Endothelial cell (in vitro differentiated cells): ENCODE measurements at places on chromosomes 1 and 21. TPM values are rescaled to one million over a fixed set of nuclear protein-coding genes. Genes with fewer than 3 reads are reported as not detected.

Gene SPRR2A
- total RNA-seq, result not detected

GRCh38 chr1:66769512-66770229, 17.4 kb downstream of the DYNLT5 start:
- no peak for DNase-seq
- H3K36me3 ChIP-seq, result peaks cover 11% of the 10 kb centered on the region
- H3K27ac ChIP-seq, result no peak overlapping the region

Gene KCNAB2
- total RNA-seq, result 4.1 TPM

Gene FAM131C
- total RNA-seq, result 0.56 TPM

DNA sequence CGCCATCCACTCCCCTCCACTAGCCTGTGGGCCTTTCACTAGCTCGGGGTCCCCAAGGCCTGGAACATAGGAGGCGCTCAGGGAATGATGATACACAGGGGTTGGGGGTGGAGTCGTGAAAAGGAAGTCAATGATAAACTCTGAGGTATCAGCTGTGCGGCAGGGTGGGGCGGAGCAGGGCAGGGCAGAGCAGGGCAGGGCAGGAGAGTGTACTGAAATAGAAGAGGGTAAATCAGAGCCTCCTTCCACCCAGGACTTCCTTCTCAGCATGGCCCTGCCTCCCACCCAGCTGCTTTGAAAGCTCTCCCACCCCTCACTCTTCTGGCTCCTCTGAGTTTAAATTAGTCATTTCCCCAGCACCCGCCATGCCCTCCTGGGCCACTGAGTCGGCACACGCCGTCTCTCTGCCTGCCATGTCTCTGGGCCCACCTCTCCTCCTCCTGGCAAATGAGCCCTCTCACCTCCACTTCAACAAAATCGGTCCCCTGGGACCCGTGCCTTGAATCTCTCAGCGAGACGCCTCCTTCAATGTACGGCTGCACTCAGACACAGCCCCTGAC, 16.9 kb downstream of the CAPZB start:
- peaks cover 4% of the 10 kb centered on the region for H3K27me3 ChIP-seq
- H3K4me1 ChIP-seq, result peaks cover 37% of the 10 kb centered on the region
- no peak overlapping the region for H3K4me3 ChIP-seq
- no peak overlapping the region for H3K27ac ChIP-seq

Gene ZSWIM5
- 6.6 TPM for total RNA-seq

DNA sequence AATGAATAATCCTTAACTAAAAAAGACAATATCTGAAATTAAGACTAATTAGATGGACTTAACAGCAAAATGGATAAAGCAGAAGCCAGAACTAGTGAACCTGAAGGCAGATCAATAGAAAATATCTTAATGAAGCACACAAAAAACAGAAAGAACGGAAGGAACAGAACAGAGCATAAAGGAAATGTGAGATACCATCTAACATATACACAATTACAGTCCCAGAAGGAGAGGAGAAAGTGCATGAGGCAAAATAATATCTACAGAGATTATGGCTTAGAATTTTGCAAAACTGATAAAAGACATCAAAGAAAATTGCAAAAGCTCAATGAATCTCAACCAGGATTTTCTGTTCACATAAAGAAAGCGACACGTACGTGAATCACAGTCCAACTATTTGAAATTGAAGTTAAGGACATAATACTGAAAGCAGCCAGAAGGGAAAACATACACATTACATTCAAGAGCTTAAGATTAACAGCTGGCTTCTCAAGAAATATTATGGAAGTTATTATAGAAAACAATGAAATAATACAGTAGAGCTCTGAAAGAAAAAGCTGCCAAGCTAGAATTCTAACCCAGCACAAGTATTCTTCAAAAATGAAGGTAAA, 182.0 kb downstream of the CDC42BPA start:
- no peak for DNase-seq
- no peak overlapping the region for H3K4me3 ChIP-seq
- no peak overlapping the region for H3K27ac ChIP-seq
- H3K36me3 ChIP-seq, result peaks cover 14% of the 10 kb centered on the region

GRCh38 chr1:29744684-29745490, 508.6 kb downstream of the PTPRU start:
- H3K36me3 ChIP-seq, result no peaks in the 10 kb centered on the region
- no peaks in the 10 kb centered on the region for H3K4me1 ChIP-seq
- no peak overlapping the region for H3K27ac ChIP-seq
- peaks cover under 1% of the 10 kb centered on the region for H3K27me3 ChIP-seq
- no peak overlapping the region for H3K4me3 ChIP-seq

DNA sequence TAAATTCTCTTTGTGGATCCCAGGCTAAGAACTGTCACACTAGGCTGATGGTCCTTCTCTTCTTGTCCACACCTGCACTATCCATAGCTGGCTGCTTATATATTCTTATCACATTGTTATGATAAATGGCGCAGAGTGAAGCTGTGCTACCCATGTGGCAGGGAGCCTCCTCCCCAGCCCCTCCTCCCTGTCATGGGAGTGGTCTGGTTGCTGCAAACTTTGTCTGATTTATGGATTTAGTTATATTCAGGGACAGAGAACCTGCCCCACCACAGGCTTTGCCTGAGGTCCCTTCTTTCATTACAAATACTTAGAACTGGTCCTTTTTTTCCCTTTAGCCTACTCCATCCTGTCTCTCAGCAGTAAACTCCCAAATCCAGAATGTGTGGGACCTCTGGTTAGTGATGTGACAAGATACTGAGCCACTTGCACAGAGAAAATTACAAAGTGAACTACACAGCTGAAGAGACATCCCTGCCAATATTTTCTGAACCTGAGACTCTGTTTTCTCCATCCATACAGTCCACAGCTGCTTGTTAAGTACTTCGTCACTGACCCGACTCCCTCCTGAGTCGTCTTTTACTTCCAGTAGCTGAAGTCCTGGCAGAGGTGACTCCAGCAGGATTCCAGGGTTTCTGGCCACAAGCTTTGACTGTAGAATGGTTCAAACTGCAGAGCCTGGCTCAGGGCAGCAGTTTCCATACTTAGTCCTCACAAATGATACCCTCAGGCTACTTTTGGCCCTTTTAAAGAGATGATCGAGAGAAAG, 37.6 kb downstream of the PTGFRN start:
- peaks cover 22% of the 10 kb centered on the region for H3K4me1 ChIP-seq
- no peak for DNase-seq
- H3K27me3 ChIP-seq, result peaks cover 4% of the 10 kb centered on the region
- H3K36me3 ChIP-seq, result peaks cover 4% of the 10 kb centered on the region
- no peak overlapping the region for H3K4me3 ChIP-seq

- H3K27me3 ChIP-seq, result no peaks in the 10 kb centered on the region
- H3K4me1 ChIP-seq, result no peaks in the 10 kb centered on the region
- no peak overlapping the region for H3K4me3 ChIP-seq
- DNase-seq, result no peak
- no peaks in the 10 kb centered on the region for H3K36me3 ChIP-seq
Observed at GRCh38 chr1:168333562-168334276, 53.0 kb downstream of the TBX19 start.

DNA sequence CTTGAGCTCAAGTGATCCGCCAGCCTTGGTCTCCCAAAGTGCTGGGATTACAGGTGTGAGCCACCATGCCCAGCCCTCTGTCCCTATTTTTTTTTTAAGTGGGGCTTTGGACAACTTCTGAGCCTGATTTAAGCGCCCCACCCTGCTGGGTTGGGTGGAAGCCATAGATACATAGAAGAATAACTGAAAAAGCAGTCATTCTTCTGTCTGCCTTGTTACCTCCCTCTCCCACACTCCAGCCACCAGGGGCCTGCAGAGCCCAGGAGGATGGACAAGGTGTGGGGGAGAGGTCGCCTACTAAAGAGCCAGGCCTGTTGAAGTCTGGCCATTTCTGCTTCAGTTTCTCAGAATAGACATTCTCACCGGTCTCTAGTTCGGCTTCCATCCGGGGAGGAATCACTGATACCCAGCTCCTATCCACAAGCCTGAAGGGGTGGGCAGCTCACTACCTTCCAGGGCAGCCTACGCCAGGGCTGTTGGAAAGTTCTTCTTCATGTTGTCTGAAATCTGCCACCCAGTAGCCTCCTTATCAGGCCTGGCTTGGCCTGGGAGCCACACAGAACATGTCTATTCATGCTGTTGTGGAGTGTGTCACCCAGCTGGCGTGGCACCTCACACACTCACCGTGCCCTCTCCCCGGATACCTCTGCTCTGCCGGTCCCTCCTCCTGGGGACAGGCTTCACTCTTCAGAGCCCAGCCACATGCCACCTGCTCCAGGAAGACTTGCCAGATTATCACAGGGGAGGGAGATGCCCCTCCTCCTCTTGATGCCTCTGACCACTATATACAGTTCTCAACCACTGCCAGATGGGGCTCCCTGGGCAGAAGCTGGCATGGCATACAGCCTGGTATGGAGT, 27.7 kb downstream of the KNCN start:
- DNase-seq, result no peak
- peaks cover 11% of the 10 kb centered on the region for H3K4me1 ChIP-seq
- peaks cover 4% of the 10 kb centered on the region for H3K36me3 ChIP-seq
- no peak overlapping the region for H3K4me3 ChIP-seq
- H3K27me3 ChIP-seq, result peaks cover 15% of the 10 kb centered on the region

Gene WNT4
- 0.77 TPM for total RNA-seq

GRCh38 chr21:35359076-35359475, 310.0 kb upstream of the RUNX1 start:
- no peaks in the 10 kb centered on the region for H3K27me3 ChIP-seq
- H3K27ac ChIP-seq, result no peak overlapping the region
- DNase-seq, result no peak
- no peak overlapping the region for H3K4me3 ChIP-seq
- H3K4me1 ChIP-seq, result no peaks in the 10 kb centered on the region

DNA sequence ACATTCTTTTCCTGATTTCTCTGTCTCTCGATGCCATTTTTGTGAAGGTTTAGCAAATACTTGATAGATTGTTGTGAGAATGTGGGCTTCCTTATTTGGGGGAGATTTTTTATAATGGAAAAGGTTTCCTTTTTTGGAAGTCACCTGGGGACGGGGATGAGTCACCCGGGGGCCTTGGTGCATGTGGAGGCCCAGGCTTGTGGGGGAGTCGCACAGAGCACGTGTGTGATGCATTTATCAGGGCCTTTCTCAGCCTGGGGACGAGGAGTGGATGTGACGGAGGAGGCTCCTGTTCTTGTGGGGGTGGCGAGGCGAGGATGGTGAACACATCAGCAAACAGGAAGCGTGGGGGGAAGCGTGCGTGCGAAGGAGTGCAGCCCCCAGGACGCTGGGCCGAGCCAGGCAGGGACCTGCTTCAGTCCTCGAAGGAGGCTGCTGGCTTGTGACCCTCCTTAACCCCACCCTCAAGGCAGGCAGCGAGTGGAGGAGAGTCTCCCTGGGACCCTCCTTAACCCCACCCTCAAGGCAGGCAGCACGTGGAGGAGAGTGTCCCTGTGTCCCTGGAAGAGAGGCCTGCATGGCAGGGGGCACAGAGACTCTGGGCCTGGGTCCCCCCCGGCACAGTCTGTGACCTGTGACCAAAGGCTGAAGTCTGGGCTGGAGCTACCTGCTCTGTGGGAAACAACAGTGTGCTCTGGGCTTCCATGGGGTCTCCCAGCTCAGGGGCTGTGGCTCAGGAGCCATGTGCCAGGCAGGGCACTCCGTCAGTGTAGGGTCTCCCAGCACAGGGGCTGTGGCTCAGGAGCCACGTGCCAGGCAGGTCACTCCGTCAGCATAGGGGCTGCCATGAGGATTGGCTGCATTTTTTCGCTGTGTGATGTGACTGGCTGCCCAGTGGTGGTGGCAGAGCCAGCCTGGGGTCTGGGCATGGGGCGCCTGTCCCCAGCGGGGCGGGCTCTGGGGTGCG, 57.2 kb downstream of the AGPAT3 start:
- H3K27me3 ChIP-seq, result peaks cover 7% of the 10 kb centered on the region
- H3K27ac ChIP-seq, result peak overlapping the region; percentile 41
- DNase-seq, result no peak
- peaks cover 13% of the 10 kb centered on the region for H3K4me1 ChIP-seq
- H3K4me3 ChIP-seq, result peak overlapping the region; percentile 65

DNA sequence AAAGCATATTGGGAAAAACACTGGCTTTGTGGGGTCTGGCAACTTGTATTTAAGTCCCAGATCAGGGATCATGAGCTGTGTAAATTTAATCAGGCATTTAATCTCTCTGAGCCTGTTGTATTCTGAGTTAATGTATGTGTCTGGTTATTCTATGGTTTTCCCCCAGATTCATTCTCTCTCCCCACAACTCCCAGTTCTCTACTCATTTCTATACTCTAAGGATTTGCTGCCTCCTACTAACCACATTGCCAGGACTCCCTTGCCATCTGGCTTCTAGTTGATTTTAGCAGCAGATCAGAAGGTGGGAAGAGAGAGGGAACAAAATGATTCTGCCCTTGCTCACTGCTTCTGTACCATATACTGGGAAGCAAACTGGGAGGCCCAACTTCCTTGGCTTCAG, 31.4 kb upstream of the S1PR1 start:
- no peaks in the 10 kb centered on the region for H3K36me3 ChIP-seq
- H3K4me3 ChIP-seq, result no peak overlapping the region
- H3K27ac ChIP-seq, result no peak overlapping the region
- no peak for DNase-seq

- H3K27ac ChIP-seq, result peak overlapping the region; percentile 57
- DNase-seq, result no peak
- peaks cover 9% of the 10 kb centered on the region for H3K27me3 ChIP-seq
- H3K4me1 ChIP-seq, result peaks cover 77% of the 10 kb centered on the region
Observed at GRCh38 chr1:33338440-33339211, 17.7 kb upstream of the A3GALT2 start.

GRCh38 chr1:100862591-100862990, 32.1 kb downstream of the EXTL2 start:
- DNase-seq, result no peak
- H3K4me1 ChIP-seq, result no peaks in the 10 kb centered on the region
- no peak overlapping the region for H3K27ac ChIP-seq
- H3K36me3 ChIP-seq, result no peaks in the 10 kb centered on the region
- H3K27me3 ChIP-seq, result no peaks in the 10 kb centered on the region

- DNase-seq, result no peak
- H3K36me3 ChIP-seq, result no peaks in the 10 kb centered on the region
- peaks cover 4% of the 10 kb centered on the region for H3K27me3 ChIP-seq
- H3K4me3 ChIP-seq, result no peak overlapping the region
- peaks cover 4% of the 10 kb centered on the region for H3K4me1 ChIP-seq
Observed at GRCh38 chr1:11354893-11355553, 82.0 kb downstream of the UBIAD1 start.

Gene SLC1A7
- total RNA-seq, result not detected

GRCh38 chr1:29532285-29532684, 296.0 kb downstream of the PTPRU start:
- no peaks in the 10 kb centered on the region for H3K27me3 ChIP-seq
- H3K36me3 ChIP-seq, result no peaks in the 10 kb centered on the region
- no peak for DNase-seq
- no peak overlapping the region for H3K4me3 ChIP-seq
- H3K4me1 ChIP-seq, result peaks cover 7% of the 10 kb centered on the region

Gene FAM78B
- total RNA-seq, result 1.3 TPM

GRCh38 chr1:36743286-36744005, 260.7 kb upstream of the CSF3R start:
- DNase-seq, result no peak
- no peak overlapping the region for H3K4me3 ChIP-seq
- H3K4me1 ChIP-seq, result peaks cover 4% of the 10 kb centered on the region
- peaks cover 3% of the 10 kb centered on the region for H3K27me3 ChIP-seq
- H3K27ac ChIP-seq, result no peak overlapping the region

Gene TPM3
- total RNA-seq, result 689 TPM

Gene GCSAML
- total RNA-seq, result 0.23 TPM

Gene TMPRSS2
- total RNA-seq, result 46.3 TPM

Gene LIN9
- 4.6 TPM for total RNA-seq

Gene KCNJ9
- 0.05 TPM for total RNA-seq
